ENCODE measurements at places on chromosomes 1 and 21. TPM values are rescaled to one million over a fixed set of nuclear protein-coding genes. Genes with fewer than 3 reads are reported as not detected.

The MAP3K21 gene
- 0.73 TPM for total RNA-seq

The CD48 gene
- not detected for total RNA-seq

The JAM2 gene
- total RNA-seq = 1.5 TPM

The HSPB7 gene
- 3.3 TPM for total RNA-seq

The PLXNA2 gene
- total RNA-seq = 1.9 TPM

The HIVEP3 gene
- 0.17 TPM for total RNA-seq
